ENCODE measurements at places on chromosomes 4 and X.
A peak's percentile ranks its signal among the peaks of the same experiment; 100 is the strongest.

- no peak for DNase-seq
These were observed 14.0 kb downstream of the BBS12 start for GRCh38 chr4:122746485-122746965.

- no peak for DNase-seq
These were observed 1226.2 kb upstream of the TENM3 start for GRCh38 chr4:181017038-181017437.

DNA sequence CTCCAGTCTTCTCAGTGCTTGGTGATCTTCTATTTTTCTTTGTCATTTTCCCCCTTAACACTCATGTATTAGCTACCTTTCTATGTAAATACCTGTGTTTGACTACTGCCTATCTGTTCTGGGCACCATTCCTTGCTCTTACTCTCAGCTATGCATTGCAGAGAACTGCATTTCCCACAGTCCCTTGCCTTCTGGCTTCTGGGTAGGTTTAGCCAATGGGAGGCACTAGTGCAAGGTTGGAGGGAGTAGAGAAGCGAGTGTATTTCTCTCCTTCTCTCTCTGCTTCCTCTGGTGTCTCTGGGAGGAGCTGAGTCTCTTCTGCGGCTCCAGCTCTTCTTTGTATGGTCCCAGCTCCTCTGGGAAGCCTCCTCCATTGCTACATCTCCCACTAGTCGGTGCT lies 50.5 kb downstream of the CWH43 start:
- no peak for DNase-seq

DNA sequence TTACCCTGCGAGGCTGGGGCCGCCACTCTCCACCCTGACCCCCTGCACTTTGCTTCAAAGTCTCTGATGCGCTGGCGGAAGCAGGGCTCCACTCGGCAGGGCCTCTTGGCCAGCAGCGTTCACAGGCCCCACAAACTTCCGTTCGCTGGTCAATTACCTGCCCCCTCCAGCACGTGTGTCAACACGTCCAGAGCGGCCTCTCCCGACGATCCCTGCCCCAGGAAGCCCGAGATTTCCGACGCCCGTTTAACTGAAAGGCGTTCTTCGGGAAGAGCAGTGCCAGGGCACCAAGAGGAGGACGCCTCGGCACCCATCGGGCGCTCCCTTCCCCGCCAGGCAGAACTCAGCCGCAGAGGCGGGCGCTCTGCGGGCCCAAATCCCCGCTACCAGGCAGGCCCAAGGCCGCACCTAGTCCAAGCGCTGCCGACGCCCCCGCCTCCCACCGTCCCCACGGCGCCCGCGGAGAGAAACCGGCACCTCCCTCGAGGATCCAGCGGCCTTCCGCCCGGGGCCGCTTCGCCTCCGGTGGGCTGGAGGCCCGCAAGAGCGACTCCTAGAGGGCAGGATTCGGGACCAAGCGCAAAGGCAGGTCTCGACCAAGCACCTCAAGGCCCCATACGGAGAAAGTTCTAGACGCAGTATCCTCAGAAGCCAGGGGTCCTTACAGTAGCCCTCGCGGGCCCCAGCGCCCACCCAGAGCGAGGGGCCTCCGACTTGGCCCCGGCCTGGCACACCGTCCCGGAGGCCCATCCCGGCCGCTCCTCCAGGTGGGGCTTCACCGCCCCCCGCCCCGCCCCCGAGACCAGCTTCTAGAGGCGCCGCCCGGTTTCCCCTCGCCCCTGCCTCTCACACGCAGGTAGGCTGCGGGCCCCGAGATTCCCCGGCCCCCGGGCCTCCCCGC lies 586 bp downstream of the BCAP31 start:
- DNase-seq, result peak; percentile 56

DNA sequence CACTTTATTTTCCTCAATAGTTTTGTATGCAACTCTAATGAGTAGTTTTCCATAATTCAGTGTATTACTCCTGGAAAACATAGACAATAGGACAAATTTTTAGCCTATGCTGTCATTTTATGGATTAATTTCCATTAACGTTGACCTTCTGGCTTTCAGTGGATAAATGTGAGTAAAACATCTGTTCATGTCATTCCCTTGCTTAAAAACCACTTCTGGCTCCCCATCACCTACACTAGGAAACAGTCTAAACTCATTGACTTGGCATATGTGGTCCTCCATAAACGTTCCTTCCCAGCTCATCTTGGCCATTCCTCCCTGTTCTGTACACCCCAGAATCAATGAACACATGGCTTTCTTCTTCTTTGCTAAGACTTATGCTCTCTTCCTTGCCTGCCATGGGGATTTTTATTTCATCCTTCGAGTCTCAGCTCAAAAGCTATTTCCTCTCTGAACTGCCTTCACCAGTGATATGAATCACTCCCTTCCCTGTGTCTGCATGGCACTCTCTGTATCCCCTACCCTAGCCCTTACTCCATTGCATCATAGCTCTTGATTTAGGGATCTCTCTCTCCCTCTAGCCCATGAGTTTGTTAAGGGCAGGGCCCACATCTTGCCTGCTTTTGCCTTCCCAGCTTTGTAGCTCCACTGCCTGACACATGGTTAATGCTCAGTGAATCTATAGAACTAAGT lies 34.8 kb downstream of the DOCK11 start:
- DNase-seq, result no peak

GRCh38 chr4:153955327-153955726 lies 166.4 kb upstream of the SFRP2 start:
- DNase-seq, result no peak

GRCh38 chrX:154799556-154800348 lies 5.5 kb downstream of the MPP1 start:
- no peak for DNase-seq

DNA sequence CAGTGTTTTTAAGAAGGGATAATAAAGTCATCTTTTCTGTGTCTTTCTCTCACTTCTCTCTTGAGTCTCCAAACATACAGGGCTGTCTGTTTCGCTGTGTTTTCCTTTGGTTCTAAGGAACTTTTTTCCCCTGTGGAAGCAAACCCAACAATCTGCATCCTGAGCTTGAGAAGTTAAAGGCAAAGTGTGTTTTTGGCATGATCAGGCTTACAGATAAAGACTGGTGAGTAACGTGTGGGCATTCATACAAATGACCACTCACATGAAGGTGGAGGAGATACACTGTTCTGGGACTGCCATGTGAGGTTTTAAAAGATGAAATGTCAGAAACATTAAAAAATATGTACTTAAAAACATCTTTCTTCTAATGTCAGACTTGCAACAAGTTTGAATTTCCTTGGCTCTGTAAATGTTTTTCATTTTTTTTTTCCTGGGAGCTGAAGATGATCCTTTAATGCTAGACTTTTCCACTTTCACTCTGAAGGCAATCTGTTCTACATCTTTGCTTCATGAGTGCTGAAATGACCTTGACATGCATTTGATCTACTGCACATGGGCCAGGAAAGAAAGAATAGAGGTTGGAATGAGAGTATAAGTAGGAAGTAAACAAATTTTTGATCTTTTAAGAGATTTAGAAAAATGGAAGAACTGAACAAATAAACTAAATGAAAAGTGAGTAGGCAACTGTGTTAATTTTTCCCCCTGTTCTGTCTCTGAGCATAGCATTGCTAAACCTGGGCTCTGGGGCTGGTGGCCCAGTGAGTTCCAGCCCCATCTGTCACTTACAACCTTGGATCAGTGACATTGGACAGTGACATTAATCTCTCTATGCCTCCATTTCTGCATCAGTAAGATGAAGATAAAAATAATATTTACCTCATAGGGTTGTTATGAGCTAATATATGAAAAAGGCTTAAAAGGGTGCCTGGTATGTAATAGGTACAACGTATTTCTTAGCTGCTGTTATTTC lies 151.1 kb upstream of the TBC1D9 start:
- no peak for DNase-seq

- no peak for DNase-seq
These were observed 267.4 kb downstream of the IL1RAPL1 start for GRCh38 chrX:28854637-28855036.

- DNase-seq, result no peak
These were observed 3.5 kb upstream of the STS start for GRCh38 chrX:7143941-7144525.

DNA sequence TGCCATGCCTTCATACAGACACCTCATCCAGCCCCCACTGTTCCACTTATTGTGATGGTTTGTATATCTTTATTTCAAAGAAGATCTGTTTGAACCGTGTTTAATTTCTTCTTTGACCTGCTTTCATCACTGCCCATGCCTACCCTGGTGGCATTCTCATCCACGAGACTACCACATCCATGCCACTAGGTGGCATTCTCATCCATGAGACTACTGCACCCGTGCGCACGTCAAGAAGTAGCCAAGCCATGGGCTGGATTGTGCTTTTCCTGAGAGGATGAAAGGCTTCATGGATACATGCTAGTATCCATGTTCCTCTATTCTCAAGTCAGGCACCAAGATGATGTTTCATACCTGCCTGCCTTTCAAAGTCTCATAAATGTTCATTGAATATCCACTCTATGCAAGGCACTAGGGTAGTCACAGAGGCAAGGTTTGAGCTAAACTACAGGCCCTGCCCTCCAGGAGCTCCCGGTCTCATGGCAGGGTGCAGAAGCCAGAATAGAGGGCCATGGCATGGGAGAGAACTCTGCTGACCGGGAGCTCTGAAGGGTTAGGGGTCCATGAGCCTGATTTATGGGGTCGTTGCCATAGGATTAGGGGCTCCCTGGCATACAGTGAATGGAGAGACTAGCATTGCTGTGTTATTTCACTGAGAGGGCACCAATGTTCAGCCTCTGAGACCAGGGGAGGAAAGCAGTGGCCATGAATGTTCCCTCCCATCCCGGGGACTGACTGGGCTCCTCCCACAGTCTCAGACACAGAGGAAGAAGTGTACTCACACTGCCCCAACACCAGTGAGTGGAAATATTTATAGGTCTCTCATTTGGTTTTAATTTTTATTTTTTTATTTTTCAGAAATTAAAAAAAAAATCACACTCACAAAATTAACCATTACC lies 24.8 kb upstream of the EOLA2 start:
- peak; percentile 4 for DNase-seq

DNA sequence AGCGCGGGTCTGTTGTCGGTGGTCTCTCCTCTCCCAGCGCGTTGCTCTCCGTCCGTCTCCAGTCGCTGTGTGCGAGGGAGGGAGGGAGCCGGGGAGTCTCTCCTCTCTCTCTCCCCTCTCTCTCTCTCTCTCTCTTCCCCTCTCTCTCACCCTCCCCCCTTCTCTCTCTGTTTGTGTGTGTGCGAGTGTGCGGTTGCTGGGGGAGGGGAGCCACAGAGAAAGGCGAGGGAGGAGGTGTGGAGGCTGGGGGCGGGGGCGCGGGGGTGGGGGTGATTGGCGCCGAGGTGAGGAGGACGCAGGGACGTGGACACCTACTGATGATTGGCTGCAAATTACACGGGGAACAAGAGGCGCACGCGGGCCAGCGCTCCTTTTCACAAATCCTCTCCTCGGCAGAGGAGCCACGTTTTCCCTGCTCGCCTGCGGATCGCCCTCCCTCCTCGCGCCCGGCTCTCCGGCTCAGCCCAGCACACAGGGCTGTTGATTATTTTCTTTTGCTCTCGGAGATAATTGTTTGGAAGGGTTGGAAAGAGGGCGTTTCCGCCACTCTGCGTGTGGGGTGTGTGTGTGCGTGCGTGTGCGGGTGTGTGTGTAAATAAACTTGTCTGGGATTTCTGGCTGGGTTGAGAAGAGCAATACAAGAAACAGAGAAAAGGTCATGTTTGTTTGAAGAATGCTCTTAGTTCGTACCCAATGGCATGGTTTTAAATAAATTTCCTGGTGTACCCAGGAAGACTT lies at the start of gene CXXC4:
Gene CXXC4, minus strand, starts transcription at position 73 of the 738 bp plus-strand sequence. CDS start 3,092 bp downstream, outside the sequence.
- DNase-seq, result no peak

- DNase-seq, result no peak
These were observed 136.9 kb downstream of the MGST2 start for GRCh38 chr4:139802488-139802887.

DNA sequence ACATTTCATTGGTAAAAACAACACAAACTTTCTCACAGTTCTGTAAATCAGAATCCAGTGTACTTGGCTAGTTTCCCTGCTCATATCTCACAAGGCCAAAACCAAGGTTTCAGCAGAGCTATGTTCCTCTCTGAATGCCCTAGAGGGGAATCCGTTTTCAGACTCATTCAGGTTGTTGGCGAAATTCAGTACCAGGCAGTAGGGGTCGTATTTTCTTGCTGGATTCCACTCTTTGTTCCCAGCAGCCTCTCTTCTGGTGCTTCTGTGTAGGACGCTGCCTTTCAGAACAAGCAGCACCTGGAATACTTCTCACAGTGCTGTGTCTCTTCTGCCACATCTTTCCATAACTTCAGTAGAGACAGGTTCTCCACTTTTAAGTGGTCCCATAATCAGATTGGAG lies 351.9 kb downstream of the PCDH18 start:
- no peak for DNase-seq

DNA sequence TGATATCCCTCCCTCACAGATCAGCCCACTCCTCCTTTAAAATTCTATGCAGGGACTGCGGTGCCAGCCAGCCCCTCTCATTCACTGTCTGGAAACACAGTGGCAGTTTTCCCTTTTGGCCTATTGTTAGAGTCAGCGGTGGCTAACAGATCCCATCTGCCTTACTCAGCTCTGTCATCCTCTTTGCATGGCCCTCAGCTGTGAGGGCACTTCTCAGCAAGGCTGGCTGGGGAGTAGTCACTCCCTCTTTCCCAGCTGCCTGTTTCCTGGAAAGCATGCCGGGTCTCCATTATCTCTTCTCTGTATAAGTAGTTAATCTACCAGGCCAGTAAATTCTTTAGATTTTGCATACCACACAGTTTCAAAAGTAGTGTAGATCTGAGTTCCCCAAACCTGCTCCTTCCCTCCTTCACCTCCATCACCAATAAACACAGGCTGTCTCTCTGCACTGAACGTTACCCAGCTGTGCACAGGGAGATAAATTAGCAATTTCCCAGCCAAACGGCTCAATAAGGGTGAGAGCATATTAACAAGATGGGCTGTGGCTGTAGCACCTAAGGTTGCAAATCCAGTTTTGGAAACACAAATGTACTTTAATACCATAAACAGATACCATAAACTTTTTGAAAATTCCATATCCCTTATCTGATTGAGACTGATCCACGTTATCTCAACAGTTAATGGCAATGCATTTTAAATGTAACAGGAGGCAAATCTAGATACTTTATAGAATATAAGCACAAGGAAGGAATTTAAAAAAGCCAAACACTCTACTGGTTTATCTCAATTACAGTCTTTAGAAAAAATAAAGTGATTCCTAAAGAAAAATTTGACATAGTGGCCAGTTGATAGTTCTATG lies 229.3 kb downstream of the ANKRD50 start:
- DNase-seq, result no peak

GRCh38 chrX:10574663-10575062 lies 45.7 kb downstream of the MID1 start:
- DNase-seq, result no peak

DNA sequence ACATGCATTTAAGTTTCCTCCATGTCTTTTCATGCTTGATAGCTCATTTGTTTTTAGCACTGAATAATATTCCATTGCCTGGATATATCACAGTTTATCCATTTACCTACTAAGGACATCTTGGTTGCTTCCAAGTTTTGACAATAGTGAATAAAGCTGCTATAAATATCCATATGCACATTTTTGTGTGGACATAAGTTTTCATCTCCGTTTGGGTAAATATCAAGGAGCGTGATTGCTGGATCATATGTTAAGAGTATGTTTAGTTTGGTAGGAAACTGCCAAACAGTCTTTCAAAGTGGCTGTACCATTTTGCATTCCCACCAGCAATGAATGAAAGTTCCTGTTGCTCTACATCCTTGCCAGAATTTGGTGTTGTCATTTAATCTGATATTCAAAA lies 172.5 kb downstream of the DHX15 start:
- DNase-seq, result no peak
